ENCODE measurements at places on chromosomes 16 and 17.

GRCh38 chr16:77897129-77897437, 108.7 kb downstream of the VAT1L start:
- no peak for DNase-seq

DNA sequence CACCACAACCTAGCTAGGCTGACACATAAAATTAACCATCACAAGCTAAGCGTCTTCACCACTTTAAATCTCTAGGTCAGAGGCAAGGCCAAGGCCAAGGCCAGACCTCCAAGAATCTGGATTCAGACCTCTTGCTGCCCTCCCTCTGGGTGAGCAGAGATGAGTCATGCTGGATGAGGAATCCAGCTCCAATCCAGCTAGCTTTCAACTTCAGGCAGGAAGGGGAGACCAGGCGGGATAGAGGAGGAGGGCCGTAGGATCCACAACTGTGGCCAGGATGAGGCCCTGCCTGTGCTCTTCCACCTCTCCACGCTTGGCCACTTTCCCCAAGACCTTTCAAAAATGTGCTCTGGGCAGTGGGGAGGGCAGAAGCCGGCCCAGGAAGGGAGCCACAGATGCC, 14.7 kb downstream of the LRRC75A start:
- no peak for DNase-seq

DNA sequence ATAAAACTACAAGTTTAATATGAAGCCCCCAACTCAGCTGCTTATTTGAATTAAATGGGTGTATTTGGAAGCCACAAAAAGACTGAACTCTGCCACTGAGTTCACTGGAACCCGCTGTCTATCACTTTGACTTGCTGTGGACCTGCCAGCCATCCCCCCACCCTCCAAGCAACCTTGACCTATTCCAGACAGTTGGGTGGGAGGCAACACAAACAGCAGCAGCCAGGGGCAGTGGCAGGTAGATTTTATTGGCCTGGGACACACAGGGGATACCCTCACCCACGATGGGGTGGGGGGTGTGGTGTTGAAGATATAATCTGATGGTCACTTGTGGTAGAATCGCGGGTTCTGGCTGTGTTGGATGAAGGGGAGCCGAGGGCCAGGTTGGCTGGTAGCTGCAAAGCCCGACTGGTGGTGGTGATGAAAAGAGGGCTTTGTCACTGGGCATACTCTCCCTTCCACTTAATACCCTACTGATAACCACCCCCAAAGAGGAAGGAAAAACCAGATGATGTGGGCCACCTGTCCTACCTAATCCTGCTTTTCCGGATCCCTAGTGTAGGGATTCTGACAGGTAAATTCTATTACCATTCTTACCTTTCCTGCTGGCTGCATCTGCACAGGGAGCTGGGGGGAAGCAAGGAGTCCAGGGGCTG, 2.6 kb downstream of the GPS2 start:
- peak; percentile 35 for DNase-seq

DNA sequence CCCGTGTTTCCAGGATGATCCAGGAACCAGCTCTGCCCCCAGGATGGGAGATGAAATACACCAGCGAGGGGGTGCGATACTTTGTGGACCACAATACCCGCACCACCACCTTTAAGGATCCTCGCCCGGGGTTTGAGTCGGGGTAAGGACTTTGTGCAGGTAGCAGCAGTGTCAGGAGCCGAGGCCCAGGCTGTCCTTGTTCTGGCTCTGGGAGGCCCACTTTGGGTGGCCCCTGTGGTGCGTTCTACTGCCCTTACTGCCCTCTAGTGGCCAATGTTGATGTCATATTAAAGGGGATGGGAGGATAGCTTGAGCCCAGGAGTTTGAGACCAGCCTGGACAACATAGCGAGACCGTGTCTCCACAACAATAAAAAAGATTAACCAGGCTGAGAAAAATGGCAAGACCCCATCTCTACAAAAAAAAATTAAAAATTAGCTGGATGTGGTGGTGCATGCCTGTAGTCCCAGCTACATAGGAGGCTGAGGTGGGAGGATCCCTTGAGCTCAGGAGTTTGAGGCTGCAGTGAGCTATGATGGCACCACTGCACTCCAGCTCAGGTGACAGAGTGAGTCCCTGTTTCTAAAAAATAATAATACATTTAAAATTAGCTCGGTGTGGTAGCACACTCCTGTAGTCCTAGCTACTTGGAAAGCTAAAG, 20.9 kb upstream of the CLEC18A start:
- DNase-seq = peak; percentile 54

DNA sequence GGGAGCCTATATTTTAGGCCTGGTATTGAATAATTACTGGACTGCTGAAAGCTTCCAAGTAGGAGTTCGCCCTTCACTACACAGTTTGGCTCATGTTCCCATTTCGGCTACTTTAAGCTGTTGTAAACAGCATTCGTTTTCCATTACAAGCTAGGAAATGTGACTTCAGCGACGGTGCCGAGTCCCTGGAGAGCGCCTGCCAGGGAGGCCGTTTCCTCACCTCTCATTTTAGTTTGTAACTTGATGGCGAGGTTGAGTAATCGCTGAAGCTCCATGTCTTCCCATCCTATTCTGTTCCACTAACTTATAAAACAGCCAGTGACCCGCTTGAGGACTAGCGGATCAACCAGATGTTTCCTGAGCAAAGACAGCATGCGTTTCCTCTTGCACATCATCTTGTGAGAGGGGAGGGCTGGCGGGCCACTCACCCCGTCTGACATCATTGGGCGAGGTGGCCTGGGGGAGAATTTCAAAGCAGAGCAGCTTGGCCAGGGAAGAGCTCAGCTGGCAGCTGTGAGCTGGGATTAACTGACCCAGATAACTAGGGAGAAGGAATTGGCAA, 32.9 kb downstream of the PCTP start:
- DNase-seq = no peak

DNA sequence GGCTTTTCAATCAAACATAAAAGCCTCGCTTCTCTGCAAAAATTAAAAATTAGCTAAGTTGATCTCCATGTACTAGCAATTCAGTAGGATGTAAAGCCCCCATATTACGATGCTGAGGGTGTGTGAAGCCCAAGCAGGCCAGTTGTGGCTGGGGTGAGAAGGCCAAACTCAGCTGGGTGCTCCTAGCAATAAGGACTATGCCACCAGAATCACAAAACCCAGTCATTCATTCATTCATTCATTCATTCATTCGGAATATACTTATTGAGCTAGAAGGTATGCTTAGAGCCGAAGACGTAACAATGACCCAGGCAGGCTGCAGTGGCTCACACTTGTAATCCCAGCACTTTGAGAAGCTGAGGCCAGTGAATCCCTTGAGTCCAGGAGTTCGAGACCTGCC, 3.9 kb upstream of the CRYBA1 start:
- no peak for DNase-seq

DNA sequence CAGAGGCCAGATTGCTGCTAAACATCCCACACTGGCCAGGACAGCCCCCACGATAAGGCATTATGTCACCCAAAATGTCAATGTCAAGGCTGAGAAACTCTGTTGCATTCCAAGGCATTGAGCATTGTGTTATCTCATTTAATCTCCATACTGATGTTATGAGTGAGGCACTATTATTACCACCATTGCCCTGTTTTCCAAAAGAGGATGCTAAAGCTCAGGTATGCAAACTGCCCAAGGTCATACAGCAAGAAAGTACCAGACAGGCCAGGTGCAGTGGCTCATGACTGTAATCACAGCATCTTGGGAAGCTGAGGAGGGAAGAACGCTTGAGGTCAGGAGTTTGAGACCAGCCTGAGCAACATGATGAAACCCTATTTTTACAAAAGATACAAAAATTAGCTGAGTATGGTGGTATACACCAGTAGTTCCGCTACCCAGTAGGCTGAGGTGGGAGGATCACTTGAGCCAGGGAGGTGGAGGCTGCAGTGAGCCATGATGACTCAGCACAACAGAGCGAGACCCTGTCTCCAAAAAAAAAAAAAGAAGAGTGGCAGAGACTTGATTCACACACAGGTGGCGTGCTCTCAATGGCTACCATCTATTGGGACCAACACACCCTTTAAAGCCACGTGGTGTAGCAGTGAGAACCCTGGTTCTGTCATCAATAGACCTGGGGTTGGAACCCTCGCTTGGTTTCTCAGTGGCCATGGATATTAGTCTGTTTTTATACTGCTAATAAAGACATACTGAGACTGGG, 58.8 kb upstream of the GRIN2A start:
- no peak for DNase-seq

- DNase-seq = no peak
Measured at GRCh38 chr17:7465597-7466275, 13.7 kb downstream of the ZBTB4 start.

- no peak for DNase-seq
Measured at GRCh38 chr16:1036166-1036565, 36.4 kb upstream of the SSTR5 start.

DNA sequence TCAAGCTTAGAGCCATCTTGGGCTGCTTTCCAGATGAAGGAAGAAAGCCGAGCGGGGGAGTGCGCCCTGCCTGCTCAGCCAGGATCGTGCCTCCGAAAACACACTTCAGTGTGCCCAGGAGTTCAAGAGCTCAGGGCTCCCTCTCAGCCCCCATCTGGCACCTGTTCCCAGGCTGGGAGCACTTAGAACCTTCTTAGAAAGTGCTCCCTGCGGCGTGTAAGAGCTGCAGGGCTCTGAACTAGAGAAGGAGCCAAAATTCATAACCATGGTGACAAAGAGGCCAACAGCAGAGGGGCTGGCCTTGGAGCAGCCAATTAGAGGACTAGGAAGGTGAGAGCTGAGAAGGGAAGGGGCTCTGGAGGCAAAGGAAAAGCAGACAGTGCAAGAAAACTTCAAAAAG, 59.0 kb upstream of the TNRC6C start:
- DNase-seq = no peak

GRCh38 chr17:50781167-50781566, 13.8 kb upstream of the ANKRD40CL start:
- no peak for DNase-seq

GRCh38 chr17:9185688-9186284, 164.5 kb downstream of the NTN1 start:
- no peak for DNase-seq

DNA sequence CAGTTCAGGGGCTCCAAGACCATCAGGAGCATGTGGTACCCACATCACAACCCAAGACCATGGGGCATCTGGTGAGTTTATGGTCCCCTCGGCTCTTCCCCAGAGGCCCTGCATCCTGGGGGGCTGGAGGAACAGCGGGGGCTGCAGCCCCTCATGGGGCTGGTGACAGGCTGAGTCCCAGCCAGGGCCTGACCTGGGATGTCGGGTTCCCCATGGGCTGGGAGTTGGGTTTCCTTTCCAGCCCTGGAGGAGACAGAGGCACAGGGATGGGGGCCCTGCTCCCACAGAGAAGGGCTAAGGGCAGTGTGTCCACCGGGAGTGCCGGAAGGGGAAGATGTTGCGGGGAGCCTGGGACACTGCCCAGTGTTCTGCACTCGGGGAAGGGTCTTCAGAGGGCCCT, 82.4 kb downstream of the GOSR1 start:
- DNase-seq = peak; percentile 6

GRCh38 chr17:18213666-18214270, 11.7 kb upstream of the LLGL1 start:
- DNase-seq = no peak

DNA sequence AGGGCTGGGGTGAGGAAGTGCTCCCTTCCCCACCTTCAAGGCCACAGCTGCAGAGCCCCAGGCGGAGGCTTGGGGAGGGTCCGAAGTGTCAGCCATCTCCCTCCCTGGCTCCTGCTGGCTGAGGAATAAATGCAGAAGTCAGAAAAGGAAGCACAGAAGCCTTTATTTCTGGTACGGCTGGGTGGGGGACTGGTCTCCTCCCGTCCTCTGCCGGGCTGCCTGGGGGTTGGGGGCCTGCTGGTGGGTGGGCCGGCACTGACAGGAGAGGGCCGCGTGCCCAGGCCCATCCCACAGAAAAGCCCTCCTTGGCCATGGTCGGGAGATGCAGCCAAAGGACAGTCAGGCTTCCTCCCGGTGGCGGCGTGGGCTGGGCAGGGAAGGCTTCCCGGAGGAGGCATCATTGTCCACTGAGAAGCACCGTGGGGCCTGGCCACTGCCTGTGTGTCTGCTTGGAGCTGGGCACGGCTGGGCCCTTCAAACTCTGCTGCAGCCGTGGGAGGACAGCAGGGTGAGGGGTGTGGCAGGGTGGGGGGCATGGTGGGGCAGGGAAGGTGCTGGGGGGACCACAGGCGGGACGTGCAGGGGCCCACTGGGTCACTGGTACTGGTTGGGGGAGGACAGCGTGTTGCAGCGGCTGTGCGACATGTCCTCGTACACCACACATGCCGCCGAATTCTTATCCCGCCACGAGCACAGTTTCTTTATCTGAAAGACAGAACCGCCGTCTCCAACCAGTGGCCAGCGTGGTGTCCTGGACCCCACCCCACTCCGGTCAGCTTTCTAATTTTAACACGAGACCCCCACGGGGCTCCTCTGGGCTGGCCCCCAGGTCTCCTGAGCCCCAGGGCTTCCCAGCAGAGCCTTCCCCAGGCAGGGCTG, 2.4 kb downstream of the CD7 start:
- no peak for DNase-seq

GRCh38 chr16:69542974-69543373, 22.8 kb upstream of the NFAT5 start:
- no peak for DNase-seq

DNA sequence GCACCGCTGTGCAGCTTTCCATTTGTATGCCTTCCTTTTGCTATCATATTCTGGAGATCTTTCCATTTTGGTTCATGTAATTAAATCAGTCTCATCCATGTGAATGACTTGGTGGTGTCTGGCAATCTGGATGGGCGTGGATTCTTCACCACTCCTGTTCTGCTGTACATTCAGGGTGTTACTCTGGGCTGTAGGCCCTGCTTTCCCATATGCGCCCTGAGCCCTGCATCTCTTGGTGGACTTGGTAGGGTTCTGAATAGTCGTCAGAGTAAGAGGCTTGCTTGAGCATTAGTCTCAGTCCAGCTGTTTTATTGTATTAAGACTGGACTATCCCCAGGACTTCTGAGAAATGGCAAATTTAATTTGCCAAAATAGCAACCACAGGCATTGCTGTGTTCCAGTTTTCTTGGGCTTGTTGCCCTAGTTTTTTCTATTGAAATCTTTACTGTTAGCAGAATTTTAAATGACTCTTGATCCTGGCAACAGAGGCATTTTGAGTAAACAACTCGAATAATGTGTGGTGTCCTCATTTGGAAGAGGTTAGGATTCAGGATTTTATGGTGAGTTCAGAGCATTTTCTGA, 14.9 kb downstream of the BANP start:
- no peak for DNase-seq

- no peak for DNase-seq
Measured at GRCh38 chr17:38750044-38750311, 1.8 kb upstream of the PCGF2 start.

- DNase-seq = no peak
Measured at GRCh38 chr16:14310519-14310991, 239.4 kb downstream of the MRTFB start.

DNA sequence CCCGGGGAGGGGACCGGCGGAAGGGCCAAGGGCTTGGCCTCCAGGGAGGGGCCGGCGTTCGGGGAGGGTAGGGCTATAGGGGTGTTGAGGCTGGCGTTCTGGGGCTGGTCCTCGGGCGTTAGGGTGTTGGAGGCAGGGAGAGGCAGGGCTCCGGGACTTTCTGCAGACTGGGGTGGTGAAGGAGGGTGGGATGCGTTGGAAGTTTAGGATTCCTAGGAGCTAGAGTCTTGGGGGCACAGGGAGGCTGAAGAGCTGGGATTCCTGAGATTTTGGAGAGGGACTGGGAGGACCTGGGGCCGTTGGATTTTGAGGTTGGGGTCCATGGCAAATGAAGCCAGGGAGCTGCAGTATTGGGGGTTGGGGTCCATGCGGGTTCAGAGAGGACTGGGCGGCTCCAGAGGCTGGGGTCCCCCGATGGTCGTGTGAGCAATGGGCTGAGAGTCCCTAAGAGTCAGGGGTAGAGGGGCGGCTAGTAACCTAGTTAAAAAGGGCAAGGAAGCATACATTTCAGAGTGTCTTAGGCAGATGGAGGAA, 740 bp downstream of the NFATC2IP start:
- no peak for DNase-seq

GRCh38 chr16:81997738-81998137, 13.5 kb downstream of the SDR42E1 start:
- no peak for DNase-seq

All from activated T-cell treated with anti-CD3 and anti-CD28 coated beads, Interleukin-2, amount 50 U/mL, for 48 hours (primary cell).